ENCODE measurements at places on chromosomes 3 and 15.

GRCh38 chr3:151445273-151446001 lies 15.4 kb downstream of the IGSF10 start:
- DNase-seq, result no peak

- peak; percentile 28 for DNase-seq
Measured at GRCh38 chr3:71978150-71978721, 193.3 kb upstream of the PROK2 start.

- DNase-seq, result no peak
Measured at GRCh38 chr3:46537779-46538178, 28.3 kb downstream of the LRRC2 start.

- no peak for DNase-seq
Measured at GRCh38 chr3:8856071-8856470, 86.7 kb upstream of the OXTR start.

- no peak for DNase-seq
Measured at GRCh38 chr3:127091376-127091775, 101.6 kb upstream of the PRR23E start.

Measured in stimulated activated CD4-positive, alpha-beta T cell treated with anti-CD3 and anti-CD28 coated beads, Interleukin-4, amount 100 ng/mL, for 48 hours (primary cell).